ENCODE measurements at places on chromosomes 13 and 19. TPM values are rescaled to one million over a fixed set of nuclear protein-coding genes. Genes with fewer than 3 reads are reported as not detected.
A peak's percentile ranks its signal among the peaks of the same experiment; 100 is the strongest.

GRCh38 chr19:18373892-18374629 is 11.9 kb upstream of the GDF15 start:
- H3K4me3 ChIP-seq = no peak overlapping the region
- H3K27ac ChIP-seq = peak overlapping the region; percentile 60
- peak; percentile 89 for DNase-seq
- H3K27me3 ChIP-seq = no peaks in the 10 kb centered on the region
- no peaks in the 10 kb centered on the region for H3K36me3 ChIP-seq
- H3K4me1 ChIP-seq = peaks cover 18% of the 10 kb centered on the region

DNA sequence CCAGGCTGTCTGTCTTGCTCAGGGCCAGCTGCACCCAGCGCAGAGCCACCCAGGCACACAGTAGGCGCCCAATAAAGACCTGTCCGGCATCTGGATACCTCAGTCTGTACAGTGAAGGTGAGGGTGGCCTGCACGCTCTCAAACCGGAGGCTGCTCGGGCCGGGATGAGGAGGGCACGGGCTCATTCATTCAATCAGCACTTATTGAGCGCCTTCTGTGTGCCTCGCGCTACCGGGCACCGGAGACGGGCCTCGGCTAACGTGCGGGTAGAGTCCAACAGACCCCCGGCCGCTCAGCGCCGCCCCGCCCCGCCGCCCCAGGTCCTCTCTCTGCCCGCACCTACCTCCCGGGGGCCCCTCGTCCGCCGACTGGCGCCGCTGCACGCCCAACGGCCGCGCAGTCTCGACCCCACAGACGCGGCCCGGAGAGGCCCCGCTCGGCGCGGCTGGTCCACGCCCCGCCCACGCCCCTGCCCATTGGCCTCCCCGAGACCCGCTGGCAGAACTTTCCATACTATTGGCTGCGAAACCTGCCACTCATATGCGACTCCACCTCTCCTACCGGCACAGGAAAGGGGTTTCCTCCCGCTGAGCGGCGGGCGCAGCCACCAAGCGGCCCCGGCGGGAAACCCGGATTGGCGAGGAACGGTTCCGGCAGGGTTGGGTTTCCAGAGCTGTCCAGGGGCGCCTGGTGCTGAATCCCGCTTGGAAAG is at the start of gene SLC39A3:
Gene SLC39A3 (minus strand): TSS at position 416 of the 712 bp plus-strand sequence. CDS start 2,760 bp downstream, outside the sequence.
- peak within 1 kb of the TSS; percentile 69 for H3K27ac ChIP-seq
- peak; percentile 99 for DNase-seq
- H3K27me3 ChIP-seq = no peaks in the 10 kb centered on the region
- H3K4me1 ChIP-seq = peaks cover 7% of the 10 kb centered on the region
- no peaks in the 10 kb centered on the region for H3K36me3 ChIP-seq
- peak within 1 kb of the TSS; percentile 92 for H3K4me3 ChIP-seq

Gene BEST2
- total RNA-seq = 0.87 TPM

Gene CYP2F1
- total RNA-seq = 1.7 TPM

- no peaks in the 10 kb centered on the region for H3K27me3 ChIP-seq
- no peak for DNase-seq
- H3K36me3 ChIP-seq = no peaks in the 10 kb centered on the region
- no peak overlapping the region for H3K27ac ChIP-seq
- H3K4me1 ChIP-seq = no peaks in the 10 kb centered on the region
Observed at GRCh38 chr19:328025-328505, 16.5 kb downstream of the MIER2 start.

DNA sequence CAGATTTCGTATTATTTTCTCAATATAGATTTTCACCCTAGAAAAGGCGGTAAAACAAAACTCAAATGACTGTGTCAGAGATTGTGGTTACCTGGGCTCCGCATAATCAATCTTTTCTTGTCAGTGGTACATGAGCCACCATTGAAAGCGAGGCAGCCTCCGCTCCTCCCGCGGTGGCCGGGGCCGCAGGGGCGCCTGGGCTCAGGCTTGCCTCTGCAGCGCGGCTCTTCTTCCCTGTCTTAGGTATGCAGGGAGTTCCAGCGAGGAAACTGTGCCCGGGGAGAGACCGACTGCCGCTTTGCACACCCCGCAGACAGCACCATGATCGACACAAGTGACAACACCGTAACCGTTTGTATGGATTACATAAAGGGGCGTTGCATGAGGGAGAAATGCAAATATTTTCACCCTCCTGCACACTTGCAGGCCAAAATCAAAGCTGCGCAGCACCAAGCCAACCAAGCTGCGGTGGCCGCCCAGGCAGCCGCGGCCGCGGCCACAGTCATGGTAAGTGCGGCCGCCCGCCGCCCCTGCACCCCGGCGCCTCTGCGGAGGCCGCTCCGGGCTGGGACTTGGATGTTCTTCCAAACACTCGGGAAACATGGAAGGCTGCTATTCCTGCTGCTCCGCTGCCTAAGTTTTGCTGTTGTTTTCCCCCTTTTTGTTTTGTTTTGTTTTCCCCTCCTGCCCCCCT is 87.3 kb upstream of the RAP2A start:
- DNase-seq = no peak
- H3K4me1 ChIP-seq = peaks cover 4% of the 10 kb centered on the region
- H3K27ac ChIP-seq = no peak overlapping the region
- H3K36me3 ChIP-seq = no peaks in the 10 kb centered on the region
- no peak overlapping the region for H3K4me3 ChIP-seq

DNA sequence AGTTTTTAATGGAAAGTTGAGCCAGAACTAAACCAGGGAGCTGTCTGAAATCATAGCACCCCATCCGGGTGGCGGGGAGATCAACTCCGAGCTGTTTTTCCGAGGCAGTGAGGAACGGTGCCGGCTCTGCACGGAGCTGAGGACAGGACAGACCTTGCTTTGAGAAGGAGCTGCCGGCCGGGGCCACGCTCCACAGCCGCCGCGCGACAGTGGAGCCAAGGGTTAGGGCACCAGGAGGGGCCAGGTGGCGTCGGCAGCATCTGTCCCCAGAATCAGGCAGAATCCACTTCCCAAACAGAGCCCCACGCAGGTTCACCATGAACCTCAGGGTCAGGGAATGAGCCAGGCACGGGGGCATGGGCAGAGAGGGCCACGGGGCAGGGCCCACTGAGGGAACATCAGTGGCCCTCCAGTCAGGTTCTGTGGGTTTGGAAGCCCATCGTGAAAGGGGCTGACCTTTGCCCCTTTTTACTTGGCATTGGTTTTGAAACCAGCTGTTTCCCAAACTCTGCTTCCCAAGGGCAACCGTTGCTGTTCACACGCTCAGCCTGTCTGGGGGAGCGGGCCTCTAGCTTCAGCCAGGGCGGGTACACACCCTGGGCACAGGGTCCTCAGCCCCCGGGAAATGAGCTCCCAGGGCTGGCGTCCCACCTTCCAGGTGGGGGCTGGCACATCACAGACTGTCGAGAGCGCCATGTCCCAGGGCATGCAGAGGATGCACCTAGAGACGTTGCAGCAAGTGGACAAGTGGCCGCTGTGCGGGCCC is 18.1 kb downstream of the PEX11G start:
- no peaks in the 10 kb centered on the region for H3K4me1 ChIP-seq
- H3K27ac ChIP-seq = no peak overlapping the region
- H3K27me3 ChIP-seq = no peaks in the 10 kb centered on the region
- H3K4me3 ChIP-seq = no peak overlapping the region
- DNase-seq = no peak

DNA sequence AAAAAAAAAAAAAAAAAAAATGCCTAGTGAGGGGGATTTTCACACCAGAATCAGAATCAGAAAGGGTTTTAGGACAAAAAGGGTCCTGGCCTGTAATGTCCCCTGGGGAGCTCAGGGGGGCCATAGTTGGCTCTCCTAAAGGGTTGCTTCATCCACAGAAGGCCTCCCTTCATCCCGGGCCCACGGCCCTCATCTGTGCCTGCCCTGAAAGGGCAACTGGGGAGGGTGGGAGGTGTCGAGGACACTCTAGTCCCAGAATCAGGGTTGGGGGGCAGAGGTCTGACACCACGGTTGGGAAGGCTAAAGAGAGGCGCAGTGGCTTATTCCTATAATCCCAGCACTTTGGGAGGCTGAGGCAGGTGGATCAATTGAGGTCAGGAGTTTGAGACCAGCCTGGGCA is 22.5 kb upstream of the ZNRF4 start:
- no peaks in the 10 kb centered on the region for H3K4me1 ChIP-seq
- H3K27ac ChIP-seq = no peak overlapping the region
- H3K27me3 ChIP-seq = no peaks in the 10 kb centered on the region
- DNase-seq = no peak

Gene MTUS2
- total RNA-seq = 8.3 TPM

DNA sequence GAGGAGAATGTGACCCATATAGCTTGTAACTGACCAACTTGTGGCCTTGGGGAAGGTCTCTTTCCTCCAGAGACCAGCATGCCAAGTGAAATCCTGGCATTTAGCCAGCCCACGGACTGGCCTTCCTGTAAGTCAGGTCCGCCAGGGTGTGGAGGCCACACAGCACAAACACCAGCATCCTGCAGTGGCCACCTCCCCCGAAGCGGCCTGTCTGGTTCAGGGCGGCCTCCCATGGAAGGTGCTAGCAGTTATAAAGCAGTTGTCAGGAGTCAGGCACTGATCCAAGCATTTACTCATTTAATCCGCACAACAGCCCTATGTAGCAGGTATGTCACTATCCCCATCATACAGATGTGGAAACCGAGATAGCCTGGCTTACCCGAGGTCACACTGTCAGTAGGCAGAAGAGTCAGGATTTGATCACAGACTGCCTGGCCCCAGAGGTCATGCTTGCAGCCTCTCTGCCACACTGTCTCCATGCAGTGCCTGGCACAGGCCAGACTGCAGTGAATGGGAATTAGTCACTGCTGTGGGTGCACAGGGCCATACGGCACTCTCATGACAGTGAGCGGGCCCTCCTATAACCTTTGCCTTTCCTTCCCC is 36.7 kb downstream of the CAPN12 start:
- no peaks in the 10 kb centered on the region for H3K27me3 ChIP-seq
- peaks cover 29% of the 10 kb centered on the region for H3K4me1 ChIP-seq
- no peaks in the 10 kb centered on the region for H3K36me3 ChIP-seq
- H3K27ac ChIP-seq = no peak overlapping the region
- H3K4me3 ChIP-seq = no peak overlapping the region

Measured in testis (tissue), 5 donors.